ENCODE measurements at places on chromosomes 12 and 14.

GRCh38 chr14:101120641-101121507 lies 217.4 kb upstream of the RTL1 start:
- peak; percentile 23 for DNase-seq

DNA sequence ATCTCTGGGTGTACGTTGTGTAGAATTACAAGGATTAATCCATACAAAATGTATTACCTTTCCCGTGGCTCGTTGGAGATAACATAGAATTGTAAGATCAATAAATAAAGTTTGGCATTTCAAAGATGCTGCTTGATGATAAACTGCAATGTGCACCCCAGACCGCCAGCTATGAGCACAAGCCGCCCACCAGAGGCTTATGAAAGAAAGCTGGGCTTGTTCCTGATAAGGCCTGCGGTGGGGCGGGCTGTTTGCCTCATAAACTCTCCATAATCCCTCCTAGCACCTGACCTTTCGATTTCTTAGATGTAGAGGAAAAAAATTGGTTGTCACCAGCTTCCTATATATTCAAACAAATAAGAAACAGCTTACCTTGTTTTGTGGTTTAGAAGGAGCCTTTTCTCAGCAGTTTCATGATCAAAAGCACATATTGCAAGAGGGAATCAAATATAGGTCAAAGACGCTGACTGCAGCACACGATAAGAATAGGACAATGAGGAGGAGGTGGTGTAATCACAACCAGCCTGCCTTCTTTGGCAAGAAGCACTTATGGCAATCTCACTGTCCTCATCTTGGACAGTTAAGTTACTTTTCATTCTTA lies 293.6 kb downstream of the RMST start:
- DNase-seq, result no peak

GRCh38 chr12:63132201-63132600 lies 18.8 kb downstream of the AVPR1A start:
- DNase-seq, result no peak

GRCh38 chr12:60172266-60173211 lies 576.7 kb downstream of the SLC16A7 start:
- no peak for DNase-seq

All from smooth muscle cell of the brain vasculature (primary cell).